ENCODE measurements at places on chromosomes 11 and 22.

DNA sequence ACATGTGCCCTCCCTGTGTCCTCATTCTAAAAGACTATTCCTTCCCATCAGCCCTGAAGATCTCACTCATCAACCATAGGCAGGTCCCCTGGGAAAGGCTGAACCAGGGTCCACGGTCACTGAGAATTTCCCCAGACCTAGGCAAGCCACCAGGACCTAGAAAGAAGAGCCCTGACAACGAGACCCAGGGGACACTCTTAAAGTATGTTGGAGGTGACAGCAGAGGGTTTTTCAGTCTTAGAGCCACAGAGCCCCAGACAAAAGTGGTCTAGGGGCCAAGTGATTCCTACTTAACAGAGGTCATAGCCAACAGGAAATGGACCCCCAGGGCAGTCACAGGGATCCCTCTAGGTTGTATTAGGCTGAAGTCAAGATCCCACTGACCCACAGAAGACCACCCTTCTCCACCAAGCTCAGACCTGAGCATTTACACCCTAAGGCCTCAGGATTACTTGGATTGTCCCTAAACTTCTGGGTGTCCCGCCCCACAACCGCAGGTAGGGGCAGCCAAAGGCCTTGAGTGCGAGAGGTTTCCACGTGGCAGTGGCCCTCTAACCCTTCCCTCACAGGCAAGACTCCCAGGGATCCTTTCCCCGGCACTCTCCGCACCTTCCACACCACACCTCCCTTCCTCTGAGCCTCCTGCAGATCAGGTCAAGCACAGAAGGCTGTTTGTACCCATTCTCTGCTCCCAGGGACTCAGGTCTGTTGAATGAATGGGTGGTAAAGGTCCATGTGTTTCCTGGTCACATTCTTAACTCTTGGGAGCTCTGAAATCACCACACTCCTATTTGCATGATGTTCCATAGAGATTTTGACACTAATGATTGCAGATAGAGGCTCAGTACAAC is 12.3 kb downstream of the POU2AF1 start:
- no peak for DNase-seq

DNA sequence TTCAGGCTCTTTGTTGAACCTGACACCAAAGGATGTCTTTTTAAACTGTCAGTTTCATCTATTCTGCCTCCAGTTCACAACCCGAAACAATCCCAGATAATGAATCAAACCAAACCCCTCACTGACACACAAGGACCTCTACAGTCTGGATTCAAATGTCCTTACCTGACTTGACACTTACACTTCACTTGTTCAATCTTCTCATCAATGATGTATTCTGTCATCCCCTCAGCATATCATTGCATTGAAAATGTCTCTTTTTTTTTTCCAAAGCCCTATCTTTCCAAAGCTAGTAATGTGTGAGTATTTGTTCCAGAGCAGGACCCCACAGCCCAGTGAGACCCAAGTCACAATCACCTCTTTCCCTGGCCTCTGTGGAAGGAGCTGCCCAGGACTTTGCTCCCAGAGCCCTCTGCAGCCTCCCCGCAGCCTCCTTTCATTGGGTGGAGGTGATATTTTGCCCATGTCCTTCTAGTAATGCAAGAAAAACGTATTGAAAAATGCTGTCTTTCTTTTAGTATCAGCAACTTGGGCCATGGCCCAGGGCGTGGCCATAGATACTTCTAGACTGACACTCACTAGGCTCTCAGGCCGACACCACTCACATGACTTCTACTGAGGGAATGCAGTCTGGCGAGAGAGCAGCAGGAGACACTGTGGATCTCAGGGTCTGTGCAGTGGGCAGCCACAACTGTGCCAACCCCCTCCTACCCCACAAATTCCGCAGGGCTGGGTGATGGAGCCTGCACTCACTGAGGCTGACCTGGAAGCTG is 18.2 kb downstream of the RFPL3 start:
- DNase-seq: no peak

DNA sequence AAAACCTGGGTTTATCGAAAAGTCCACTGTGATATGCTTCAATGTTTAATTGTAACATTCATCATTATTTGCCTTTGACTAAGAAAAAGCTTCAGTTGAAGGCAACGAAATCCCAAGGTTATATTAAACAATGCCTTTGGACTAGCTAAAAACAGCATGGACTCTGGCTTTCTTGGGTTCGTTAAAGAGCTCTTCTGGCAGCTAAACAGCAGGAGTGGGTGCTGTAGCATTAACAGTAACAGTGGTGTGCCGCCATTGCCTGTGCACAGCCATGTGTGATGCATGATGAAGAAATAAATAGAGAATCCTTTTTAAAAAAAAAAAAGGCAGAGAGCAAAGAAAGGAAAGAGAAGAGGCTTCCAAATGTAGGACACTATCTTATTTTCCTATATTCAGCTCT is 406.6 kb upstream of the FAT3 start:
- DNase-seq: no peak

DNA sequence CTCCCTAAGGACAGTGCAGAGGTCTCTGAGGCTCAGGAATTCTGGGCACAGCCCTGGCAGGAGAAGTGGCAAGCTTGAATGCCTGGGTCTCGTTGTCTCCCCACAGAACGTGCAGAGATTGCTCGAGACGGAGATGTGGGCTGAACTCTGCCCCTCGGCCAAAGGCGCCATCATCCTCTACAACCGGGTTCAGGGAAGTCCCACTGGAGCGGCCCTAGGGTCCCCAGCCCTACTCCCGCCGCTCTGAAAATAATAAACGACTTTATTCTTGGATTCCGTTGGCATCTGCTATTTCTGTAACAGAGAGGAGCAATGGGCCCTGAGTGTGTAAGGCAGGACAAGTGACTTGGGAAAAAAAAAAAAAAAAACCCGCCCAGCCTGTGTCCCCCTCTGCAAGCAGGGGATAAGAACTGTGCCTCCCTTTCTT is 591 bp upstream of the DNAJC4 start:
- DNase-seq: no peak

GRCh38 chr22:25598609-25599008 is 34.1 kb downstream of the GRK3 start:
- no peak for DNase-seq

DNA sequence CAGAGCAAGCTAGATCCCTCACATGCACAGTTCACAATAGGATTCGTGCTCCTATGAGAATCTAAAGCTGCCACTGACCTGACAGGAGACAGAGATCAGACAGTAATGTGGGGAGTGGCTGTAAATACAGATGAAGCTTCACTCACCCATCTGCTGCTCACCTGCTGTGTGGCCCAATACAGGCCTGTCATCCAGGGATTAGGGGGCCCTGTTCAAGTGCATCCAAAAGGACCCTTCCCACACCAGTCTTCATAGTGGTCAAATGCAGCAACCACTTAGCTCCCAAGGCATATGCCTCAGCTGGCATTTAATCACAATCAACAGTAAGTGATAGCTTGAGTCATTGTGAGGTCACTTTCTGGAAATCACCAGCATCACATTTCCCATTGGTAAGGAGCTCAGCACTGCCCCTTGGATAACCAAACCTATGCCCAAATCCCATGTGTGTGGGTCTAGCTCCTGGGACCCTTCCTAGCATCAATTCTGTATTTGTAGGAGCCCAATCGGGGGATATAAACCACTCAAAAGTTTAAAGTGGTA is 65.6 kb downstream of the OR4C45 start:
- no peak for DNase-seq

- DNase-seq: peak; percentile 82
Measured at GRCh38 chr11:61679893-61680621, at the start of gene DAGLA. Gene DAGLA, plus strand, starts transcription at chr11:61680391. Its CDS starts 39,765 bp downstream, at chr11:61720156.

DNA sequence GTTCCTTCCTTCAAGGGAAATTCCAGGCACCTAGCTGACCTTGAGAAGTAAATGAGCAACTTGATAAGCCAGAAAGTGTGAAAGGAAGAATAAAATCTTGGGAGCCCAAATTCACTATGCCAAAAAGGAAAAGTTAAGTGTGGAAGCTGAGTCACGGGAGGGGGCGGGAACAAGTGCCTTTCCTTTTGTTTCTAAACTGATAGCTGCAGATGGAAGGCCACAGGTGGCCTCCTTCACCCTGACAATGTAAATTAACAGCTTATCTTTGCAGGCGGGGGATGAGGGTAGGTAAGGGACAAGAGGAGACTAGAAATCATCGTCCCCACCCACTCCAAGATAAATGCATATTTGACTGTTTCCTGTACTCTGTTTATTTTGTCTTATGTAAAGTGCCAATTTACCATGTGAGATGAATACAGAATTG is 36.4 kb upstream of the TREH start:
- DNase-seq: no peak

GRCh38 chr11:70668204-70669202 is 270.2 kb downstream of the CTTN start:
- DNase-seq: no peak

DNA sequence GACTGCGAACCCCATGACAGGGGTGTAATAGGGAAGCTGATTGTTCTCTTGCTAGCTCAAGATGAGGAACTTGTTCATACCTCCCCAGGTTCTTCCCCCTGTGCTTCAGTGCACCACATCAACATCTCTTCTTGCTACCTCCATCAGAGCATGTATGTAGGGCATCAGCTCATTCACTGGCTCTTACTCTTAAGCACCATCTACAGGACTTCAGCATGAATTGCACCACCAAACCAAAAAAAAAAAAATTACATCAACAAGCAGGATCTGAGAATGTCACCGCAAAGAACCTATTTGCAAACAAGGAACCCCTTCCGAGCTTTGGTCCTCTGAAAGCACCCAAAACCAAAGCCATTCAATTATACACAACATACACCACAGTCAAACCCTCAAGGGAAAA is 2226.5 kb upstream of the RAG2 start:
- DNase-seq: no peak

DNA sequence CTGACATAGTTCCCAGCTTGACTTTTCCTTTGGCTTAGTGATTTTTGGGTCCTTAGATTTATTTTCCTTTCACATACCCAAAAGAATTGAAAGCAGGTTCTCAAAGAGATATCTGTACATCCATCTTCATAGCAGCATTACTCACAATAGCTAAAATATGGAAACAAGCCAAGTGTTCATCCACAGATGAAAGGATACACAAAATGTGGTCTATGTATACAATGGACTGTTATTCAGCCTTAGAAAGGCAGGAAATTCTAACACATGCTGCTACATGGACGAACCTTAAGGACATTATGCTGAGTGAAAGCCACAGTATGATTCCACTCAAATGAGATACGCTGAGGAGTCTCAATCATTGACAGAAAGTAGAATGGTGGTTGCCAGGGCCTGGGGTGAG is 171.8 kb downstream of the IGLL1 start:
- no peak for DNase-seq

GRCh38 chr22:40399621-40400020 is 29.2 kb downstream of the SGSM3 start:
- DNase-seq: no peak

DNA sequence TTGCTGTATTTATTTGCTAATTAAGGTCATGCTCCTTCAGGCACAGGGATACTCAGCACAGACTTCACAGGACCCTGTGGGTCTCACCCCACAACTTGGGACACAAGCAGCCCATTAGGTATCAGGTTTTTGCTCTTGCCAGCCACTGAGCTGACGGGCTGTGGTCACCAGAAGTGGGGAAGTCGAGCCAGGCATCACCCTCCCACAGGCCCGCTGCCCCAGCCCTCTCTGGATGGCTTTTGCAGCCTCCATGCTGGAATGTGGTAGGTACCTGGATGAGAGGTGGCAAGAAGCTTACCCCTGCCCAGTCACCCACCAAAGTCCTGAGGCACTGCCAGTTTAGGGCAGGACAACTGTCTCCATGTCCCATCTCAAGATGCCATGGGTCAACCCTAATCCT is 88.4 kb downstream of the PAX6 start:
- no peak for DNase-seq

- peak; percentile 68 for DNase-seq
Measured at GRCh38 chr11:116691771-116692177, 81.0 kb downstream of the BUD13 start.

- DNase-seq: no peak
Measured at GRCh38 chr22:28822930-28823551, 22.7 kb upstream of the XBP1 start.

- no peak for DNase-seq
Measured at GRCh38 chr11:66318600-66318970, 1.7 kb upstream of the CD248 start.

DNA sequence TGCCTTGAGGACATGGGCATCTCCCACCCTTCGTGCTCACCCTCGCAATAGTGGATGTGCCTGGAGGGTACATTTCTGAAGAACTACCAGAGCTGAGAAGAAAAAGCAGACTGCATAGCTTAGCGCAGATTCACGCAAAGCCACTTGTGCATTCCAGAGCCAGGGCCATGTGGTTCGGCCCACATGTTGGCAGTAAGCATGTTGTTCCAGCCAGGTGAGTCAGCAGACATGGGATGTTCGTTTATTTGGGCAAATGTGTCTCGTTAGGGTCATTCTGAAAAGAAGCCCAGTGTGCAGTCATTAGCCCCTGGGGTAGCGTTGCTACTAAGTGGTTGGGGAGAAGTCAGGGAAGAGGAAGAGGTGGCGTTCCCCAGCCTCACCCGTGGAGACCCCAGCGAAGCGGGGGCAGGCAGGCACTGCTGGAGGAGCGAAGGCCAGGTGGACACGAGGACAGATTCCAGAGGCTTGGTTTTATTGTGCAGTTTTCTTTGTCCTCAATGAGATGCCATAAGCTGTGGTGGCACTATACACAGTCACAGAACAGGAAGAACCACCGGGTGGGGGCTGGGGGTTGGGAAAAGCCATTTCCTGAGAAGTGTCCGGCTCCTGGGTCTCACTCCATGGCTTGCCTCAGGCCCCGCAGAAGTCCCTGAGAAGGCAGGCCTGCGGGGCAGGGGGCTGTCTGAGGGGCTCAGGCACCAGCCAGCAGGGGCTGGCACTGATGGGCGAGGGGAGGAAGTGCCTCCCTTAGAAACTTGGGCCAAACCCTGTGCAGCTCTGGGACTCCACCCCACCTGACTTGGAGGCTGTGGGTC is 5.0 kb downstream of the THY1 start:
- DNase-seq: no peak

DNA sequence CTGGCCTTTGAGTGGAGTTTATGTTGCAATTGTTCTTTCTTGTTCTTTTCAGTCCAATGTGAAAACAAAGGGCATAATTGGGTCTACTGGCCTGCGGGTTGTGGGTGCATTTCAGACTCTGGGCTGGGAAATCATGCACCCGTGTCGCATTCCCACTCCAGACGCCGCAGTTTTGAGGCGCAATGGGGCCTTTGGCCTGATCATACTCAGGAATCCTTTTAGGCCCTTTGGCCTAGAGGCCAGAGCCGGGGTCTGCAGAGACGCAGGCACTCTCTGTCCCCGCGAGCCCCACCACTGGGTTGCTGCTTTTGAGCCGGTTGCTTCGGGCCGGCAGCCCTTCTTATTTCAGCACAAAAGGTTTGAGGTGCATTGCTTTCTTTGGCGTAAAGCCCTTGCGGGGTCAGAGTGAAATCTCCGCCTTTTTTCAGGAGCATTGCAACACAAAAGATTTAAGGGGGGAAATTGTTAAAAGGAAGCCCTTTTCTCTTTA is 48.4 kb upstream of the DBX1 start:
- peak; percentile 25 for DNase-seq

DNA sequence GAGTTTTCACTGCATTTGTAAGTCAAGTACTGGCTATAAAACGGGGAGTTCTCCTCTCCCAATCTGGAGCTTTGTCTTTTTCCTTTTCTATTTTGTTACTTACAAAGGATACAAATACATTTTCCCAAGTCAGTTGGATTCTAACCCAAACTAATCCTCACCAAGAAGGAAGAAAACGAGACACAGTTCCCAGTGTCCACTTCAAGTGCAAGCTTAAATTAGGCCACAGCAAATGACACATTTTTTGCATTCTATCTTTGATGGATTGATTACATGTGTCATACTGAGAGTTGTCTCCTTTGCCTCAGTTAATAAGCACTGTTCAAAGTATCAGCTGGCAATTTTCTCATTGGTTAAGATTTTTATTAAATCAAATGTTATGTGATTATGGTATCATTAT is 296.7 kb upstream of the ANO5 start:
- no peak for DNase-seq

Data from neural crest cell (in vitro differentiated cells).